ENCODE measurements at places on chromosomes 4 and X.

DNA sequence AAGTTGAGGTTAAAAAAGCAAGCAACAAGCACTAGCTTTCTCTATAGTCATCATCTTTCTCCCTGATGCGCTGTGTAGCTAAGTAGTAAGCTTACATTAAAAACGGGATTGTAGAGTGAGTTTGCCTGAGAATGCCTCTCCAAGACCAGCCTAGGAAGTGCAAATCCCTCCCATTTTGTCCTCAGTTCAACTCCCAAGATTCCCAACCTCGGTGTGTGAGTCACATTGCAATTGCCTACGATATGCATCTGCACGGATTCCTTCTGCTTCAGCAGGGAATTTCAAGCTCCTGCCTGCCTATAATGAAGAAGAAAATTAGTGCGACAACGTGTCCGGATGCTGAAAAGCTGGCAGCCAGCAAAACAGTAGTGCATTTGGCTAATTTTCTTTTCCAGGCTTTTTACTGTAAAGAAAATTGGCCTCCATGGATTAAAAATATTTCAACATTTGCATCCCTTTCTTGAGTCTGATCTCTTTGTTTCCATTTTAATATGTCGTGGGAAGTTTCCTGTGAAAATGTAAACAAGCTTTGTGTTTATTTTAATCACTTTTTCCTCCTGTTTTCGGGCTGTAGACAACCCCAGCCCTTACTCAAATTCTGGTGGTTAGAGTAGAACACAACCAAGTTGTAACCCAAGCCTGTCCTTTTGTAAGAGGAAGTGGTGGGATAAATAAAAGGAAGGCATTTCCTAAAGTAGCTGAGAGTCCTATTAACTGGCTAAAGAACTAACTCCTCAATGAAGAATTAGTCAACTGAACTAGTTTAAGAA lies 58.4 kb upstream of the TET2 start:
- no peak for DNase-seq

DNA sequence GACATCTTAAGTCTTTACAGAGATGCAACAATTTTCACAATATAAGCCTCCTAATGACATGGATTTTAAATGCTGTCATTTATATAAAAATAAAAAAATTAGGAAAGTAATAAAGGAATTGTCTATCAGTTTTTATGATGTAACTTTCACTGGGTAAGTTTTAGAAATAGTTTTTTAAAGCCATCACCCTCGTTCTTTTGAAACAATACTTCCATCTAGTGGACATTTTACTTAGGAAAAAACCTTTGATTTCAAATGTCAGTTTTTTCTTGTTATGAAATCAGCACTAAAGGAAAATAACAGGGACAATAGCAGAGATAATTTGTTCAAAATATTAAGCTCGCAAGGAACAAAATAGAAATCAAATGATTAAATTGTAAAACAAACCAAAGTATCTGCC lies 24.3 kb upstream of the NDNF start:
- no peak for DNase-seq

- DNase-seq = no peak
These were observed 1119.6 kb downstream of the PCDH18 start for GRCh38 chr4:136412708-136413107.

DNA sequence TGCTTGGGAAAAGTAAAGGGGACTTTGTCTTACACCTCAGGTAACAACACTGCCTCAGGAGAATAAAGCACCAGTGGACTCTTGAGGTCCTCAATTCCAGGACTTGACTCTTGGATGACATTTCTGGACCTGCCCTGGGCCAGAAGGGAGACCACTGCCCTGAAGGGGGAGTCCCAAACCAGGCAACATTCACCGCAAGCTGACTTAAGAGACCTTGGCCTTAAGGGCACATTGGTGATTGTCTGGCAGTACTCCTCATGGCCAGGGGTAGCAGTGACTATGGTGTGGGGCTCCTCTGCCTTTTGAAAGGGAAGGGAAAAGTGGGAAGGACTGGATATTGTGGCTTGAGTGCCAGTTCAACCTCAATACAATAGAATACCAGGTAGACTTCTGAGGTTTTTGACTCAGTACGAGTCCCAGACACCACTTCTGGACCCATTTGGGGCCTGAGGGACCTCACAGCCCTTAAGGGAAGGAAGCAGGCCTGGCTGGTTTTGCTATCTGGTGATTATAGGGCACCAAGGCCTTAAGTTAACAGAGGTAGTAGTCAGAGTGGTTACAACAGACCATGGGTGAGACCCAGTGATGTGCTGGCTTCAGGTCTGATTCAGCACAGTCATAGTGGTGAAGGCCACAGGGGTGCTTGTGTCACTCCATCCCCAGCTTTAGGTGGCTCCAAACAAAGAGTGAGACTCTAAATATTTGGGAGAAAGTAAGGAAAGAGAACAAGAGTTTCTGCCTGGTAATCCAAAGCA lies 121.2 kb upstream of the TET2 start:
- no peak for DNase-seq

Data from H54 (cell line).